Fibroblast of lung (primary cell): ENCODE measurements at places on chromosomes 1 and 21.

DNA sequence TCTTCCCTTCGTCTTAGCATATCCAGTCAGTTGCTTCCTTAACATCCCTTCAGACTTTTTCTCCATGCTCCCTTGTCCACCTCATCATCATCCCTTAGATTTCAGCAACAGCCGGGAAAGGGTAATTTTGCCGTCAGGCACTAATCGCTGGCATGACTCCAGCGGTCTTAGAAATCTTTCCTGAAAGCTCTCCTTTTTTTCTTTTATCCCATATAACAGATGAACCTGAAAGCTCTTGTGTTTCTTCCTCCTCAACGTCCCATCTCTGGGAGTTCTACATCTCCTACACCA lies 10.4 kb upstream of the BOLA1 start:
- peak overlapping the region; percentile 98 for H3K27ac ChIP-seq
- no peaks in the 10 kb centered on the region for H3K27me3 ChIP-seq
- H3K36me3 ChIP-seq = no peaks in the 10 kb centered on the region
- H3K4me1 ChIP-seq = peaks cover 5% of the 10 kb centered on the region

GRCh38 chr1:185207980-185208602 lies 51.1 kb downstream of the SWT1 start:
- H3K36me3 ChIP-seq = no peaks in the 10 kb centered on the region
- no peak overlapping the region for H3K27ac ChIP-seq
- peak; percentile 11 for DNase-seq
- H3K4me3 ChIP-seq = no peak overlapping the region
- H3K4me1 ChIP-seq = no peaks in the 10 kb centered on the region
- no peaks in the 10 kb centered on the region for H3K27me3 ChIP-seq

GRCh38 chr1:27133158-27133557 lies 21.8 kb downstream of the SLC9A1 start:
- H3K4me3 ChIP-seq = no peak overlapping the region
- H3K27me3 ChIP-seq = no peaks in the 10 kb centered on the region
- no peak for DNase-seq
- H3K4me1 ChIP-seq = peaks cover 6% of the 10 kb centered on the region
- peaks cover under 1% of the 10 kb centered on the region for H3K36me3 ChIP-seq
- H3K27ac ChIP-seq = no peak overlapping the region

GRCh38 chr1:101178688-101179491 lies 57.9 kb upstream of the S1PR1 start:
- no peaks in the 10 kb centered on the region for H3K36me3 ChIP-seq
- H3K27ac ChIP-seq = no peak overlapping the region
- no peaks in the 10 kb centered on the region for H3K27me3 ChIP-seq
- no peaks in the 10 kb centered on the region for H3K4me1 ChIP-seq
- DNase-seq = no peak

DNA sequence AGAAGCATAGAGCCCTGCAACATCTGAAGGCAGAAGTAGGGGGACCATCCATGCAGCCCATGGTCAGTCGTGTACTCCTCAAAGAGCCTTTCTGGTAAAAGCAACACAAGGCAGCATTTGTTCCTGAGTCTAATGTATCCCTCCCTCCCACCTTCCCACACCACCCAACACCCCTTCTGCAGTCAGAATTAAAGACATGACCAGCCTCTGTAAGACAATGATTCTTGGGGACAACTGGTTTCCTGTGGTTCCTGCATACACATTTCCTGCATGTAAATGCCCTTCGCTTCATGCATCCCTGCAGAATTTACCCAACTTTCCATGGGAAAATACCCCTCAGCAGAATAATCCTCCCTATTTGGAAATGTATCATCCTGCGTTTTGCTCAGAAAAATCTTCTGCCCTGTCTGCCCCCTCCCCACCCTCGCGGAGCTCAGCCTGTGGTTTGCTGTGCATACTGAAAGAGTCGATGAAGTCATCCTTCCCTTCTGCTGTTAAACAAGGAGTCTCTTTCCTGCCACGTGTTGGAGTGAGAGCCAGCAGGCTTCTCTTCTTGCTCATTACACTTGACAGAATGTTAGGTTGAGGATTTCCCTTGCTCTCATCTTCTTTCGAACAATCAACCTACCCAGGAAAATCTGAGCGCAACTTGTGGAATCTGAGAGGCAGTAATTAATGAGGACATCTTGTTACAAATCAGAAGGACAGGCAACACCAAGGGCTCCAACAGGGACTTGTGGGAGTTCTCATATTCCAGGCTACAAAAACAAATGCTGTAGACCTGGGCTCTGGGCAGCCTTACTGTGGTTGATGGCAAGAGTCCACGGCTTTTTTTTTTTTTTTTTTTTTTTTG lies 4.7 kb downstream of the TNN start:
- H3K4me3 ChIP-seq = no peak overlapping the region
- no peaks in the 10 kb centered on the region for H3K36me3 ChIP-seq
- no peaks in the 10 kb centered on the region for H3K4me1 ChIP-seq

DNA sequence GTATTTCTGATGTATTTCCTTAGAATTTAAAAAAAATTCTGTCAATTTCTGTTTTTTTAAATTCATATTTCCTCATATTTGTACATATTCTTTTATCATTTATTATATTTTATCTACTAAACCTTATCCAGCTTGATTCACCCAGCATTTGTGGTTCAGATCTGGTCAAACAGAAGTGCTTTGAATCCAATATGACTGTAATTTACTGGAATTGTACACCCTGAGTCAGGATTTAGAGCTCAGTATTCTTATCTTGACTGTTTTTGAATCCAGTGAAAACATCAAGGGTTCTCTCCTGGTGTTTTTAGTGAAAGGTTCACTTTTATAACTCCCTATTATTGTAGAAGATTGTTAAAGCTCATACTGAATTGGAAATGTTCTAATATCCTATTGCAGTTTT lies 1077.0 kb upstream of the NCAM2 start:
- DNase-seq = no peak
- H3K4me3 ChIP-seq = no peak overlapping the region
- H3K4me1 ChIP-seq = no peaks in the 10 kb centered on the region
- no peak overlapping the region for H3K27ac ChIP-seq
